C1 segment of cervical spinal cord (tissue), 14 donors: ENCODE measurements at places on chromosomes 6 and 20.

DNA sequence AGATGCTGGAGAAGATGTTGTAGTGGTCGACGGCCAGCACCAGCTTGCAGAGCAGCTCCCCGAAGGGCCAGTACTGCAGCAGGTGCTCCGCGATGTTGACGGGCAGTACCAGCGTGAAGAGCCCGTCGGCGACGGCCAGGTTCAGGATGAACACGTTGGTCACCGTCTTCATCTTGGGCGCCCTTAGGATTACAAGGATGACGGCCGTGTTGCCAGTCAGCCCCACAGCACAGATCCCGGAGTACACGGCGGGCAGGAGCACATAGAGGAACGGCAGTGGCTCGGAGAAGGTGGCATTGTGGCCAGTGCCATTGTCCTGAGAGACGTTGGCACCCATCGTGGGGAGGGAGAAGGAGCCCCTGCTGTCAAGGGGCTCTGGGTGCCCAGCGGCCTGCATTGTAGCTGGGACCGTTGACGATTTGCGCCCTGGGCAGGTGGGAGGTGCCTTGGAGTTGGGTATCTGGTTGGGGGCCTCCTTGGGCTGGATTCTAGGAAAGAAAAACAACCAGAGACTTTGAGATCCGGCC is 867 bp downstream of the NPBWR2 start:
- DNase-seq, result no peak

DNA sequence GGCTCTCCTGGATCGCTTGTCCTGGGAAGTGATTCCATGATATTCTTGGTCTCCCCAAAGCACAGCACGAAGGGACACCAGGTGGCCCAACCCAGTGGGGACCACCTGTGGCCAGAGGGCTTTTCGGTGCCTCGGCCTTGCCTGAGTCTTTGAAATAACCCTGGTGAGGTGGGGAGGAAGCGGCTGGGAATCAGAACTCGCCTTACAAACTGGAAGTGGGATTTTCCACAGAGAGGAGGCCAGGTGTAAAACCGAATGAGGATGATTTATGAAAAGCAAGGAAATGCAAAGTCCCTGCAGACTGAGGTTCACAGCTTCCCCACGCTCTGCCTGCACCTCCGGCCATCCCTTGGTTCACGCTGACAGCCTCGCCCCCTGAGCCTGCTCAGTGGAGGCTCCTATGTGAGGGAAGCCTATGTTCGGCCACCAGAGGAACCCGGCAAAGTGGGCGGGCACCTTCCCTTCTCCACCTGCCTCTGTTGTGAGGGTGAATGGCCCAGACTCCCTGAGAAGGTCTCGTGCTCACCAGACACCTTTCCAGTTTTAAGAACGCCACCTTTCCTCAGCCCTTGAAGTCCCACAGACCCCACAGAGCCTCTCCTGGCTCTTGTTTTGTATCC is 133.8 kb upstream of the CST7 start:
- DNase-seq, result no peak

GRCh38 chr6:167840526-167841179 is 13.9 kb downstream of the AFDN start:
- DNase-seq, result no peak

GRCh38 chr6:73657201-73657600 is 3.4 kb upstream of the SLC17A5 start:
- DNase-seq, result no peak

DNA sequence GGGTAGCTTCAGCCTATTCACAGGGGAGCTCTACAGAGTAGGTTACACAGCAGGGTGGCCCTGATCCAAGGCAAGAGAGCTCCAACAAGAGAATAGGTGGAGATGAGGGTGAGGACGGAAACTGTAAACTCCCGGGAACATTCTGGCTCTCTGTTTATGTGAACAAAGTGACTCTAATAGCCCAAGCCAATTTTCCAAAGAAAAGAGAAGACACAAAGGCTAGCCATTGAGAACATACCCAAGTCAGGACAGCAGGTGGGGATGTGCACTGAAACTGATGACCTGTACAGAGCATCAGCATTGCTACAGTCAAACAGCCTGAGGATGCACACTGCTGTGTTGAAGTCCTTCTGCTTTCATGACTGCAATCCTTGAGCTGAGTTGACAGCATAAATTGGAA is 136.0 kb upstream of the TOP1 start:
- DNase-seq, result no peak

GRCh38 chr20:12679447-12679846 is 329.3 kb upstream of the SPTLC3 start:
- DNase-seq, result no peak

DNA sequence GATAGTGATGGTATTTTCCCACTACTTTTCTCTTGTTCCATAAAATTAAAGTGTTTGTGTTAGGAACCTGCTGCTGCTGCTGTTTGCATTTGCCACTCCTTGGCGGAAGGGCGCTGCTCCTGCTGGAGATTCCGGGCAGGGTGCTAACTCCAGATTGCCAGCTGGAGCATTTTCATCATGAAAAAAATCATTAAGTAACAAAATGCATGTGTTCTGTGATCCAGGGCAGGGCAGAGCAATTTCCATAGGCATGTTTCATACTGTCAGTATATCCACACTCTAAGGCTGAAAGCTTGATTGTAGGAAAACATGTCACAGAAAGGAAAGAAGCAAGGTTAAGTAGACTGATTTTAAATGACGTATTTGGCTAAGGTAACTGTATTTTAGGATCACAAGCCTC is 24.0 kb downstream of the PBOV1 start:
- DNase-seq, result no peak

DNA sequence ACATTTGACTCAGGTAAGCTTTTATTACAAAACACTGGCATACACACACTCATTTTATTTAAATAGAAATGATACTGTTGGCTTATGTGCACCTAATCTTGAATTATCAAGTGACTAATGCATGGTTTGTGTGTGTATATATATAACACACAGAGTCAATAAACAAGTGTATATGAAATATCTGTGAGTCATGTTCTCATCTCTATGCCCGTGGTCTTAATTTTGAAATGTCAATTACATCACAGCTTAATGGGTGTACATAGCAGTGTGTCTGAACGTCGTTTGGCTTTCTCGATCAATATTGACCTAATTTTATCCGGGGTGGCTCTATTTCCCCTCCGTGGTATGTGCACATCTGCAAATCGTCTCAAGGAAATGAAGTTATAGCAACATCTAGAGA is 104.0 kb upstream of the ZFP64 start:
- DNase-seq, result no peak

DNA sequence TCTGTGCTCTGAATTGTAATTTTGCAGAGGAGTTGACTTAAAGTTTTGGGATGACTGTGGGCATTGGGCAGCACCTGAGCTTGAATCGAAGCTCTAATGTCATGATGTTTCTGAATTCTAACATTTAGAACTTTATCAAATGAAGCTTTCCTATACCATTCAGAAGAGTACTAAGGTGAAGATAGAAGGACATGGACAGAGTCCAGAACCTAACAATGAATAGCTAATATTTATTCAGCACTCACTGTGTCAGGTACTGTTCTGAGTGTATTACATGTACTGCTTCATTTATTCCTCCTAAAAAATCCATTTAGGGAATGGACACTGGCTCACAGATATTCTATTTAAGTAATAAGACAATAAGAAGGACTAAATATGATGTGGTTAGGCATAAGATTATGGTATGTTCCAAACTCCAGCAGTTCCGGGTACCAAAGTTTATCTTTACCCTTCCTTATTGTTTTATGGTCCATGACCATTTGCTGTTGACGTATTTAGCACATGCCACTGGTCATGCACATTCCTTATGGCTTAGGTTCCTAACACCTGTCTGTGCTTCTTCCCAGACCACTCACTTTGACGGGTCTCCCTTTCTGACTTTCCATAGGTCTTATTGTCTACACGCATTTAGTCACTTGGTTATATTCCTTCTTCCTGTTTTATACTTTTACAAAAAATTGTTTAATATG is 20.3 kb downstream of the BCKDHB start:
- DNase-seq, result no peak

- no peak for DNase-seq
Observed at GRCh38 chr20:58731192-58731591, 38.6 kb downstream of the NPEPL1 start.

GRCh38 chr20:53126185-53126584 is 154.0 kb downstream of the TSHZ2 start:
- DNase-seq, result no peak

DNA sequence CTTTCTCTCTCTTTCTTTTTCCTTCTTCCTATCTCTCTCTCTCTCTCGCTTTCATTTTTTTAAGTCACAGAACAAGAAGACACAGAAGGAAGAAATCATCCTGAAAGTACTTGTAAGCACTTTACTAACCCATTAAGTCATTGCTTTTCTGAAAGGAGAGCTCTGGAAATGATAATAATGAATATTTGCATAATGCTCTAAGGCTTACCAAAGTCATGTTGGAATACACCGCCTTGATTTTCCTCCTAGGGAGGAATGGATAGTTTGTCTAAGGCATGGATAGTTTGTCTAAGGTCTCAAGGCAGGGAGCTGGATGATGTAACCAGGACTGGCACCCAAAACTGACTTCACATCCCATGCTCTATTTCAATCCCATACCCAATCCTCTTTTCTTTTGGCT is 12.9 kb upstream of the CTCFL start:
- DNase-seq, result no peak

- no peak for DNase-seq
Observed at GRCh38 chr20:33273117-33273851, 9.7 kb upstream of the BPIFB1 start.

DNA sequence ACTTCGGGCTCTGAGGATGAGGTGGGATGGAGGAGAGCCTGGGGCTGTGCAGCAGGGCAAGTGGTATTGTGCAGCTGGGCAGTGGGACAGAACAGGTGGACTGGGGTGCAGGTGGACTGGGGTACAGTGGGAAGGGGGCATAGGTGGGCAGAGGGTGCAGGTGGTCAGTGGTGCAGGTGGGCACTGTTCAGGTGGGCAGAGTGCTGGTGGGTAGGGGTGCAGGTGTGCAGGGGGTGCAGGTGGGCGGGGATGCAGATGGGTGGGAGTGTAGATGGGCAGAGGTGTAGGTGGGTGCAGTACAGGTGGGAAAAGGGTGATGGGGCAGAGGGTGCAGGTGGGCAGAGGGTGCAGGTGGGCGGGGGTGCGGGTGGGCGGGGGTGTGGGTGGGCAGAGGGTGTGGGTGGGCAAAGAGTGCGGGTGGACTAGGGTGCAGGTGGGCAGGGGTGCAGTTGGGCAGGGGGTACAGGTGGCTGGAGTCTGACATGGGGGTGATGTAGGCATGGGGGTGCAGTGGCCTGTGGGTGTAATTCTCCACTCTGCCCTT is 20.4 kb downstream of the BHLHE23 start:
- DNase-seq, result no peak

- DNase-seq, result no peak
Observed at GRCh38 chr6:142929751-142930358, 15.1 kb downstream of the HIVEP2 start.

GRCh38 chr6:12845224-12846004 is 128.8 kb downstream of the PHACTR1 start:
- DNase-seq, result no peak

DNA sequence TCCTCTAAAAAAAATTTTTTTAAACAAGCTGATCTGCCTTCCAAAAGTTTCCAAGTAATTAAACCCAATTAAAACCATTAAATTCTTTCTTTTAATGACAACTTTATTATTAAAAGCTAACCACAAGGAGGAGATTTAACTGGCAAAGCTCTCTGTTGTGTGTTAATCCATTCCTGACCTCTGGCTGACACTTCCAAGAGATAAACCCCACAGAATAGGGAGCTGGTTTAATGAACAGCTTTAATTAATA is 230.8 kb downstream of the EYA2 start:
- no peak for DNase-seq

- no peak for DNase-seq
Observed at GRCh38 chr6:144216668-144217218, 66.4 kb downstream of the STX11 start.

GRCh38 chr6:106011476-106011875 is 74.7 kb upstream of the PRDM1 start:
- no peak for DNase-seq

DNA sequence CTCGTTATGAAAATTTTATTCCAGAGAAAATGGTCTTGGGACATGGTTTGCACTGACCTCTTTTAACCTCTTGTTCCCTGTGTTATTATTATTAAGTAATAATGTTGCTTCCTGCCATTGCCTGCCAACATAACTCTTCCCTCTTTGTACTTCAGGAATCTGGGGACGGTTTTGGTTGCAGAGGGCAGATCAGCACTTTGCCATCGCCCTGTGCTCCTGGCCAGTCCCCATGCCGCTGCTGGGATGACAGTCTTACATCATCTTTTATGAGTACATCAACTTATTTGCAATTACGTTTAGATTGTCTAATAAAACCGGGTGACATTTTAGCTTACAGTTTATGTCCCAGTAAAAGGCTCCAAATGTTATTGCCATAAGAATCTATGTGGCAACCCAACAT is 157.2 kb downstream of the CDH26 start:
- DNase-seq, result no peak

DNA sequence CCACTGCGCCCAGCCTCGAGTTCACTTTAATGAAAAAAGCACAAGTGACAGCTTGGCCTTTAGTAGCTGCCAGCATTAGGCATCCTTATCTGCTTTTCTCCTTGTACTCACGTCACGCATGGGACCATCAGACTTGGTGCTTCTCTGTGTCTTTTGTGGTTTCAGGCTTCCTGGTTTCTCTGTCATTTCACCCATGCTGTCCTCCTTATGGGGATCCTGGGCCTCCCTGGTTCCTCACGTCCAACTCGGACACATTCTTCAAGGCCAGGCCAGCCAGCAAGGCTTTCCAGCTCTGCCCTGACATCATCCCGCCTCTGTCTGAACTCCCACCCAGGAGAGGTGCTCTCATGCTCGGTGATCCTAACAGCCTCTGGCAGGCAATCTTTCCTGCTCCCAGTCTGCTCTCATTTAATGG is 83.2 kb downstream of the TIAM2 start:
- no peak for DNase-seq

DNA sequence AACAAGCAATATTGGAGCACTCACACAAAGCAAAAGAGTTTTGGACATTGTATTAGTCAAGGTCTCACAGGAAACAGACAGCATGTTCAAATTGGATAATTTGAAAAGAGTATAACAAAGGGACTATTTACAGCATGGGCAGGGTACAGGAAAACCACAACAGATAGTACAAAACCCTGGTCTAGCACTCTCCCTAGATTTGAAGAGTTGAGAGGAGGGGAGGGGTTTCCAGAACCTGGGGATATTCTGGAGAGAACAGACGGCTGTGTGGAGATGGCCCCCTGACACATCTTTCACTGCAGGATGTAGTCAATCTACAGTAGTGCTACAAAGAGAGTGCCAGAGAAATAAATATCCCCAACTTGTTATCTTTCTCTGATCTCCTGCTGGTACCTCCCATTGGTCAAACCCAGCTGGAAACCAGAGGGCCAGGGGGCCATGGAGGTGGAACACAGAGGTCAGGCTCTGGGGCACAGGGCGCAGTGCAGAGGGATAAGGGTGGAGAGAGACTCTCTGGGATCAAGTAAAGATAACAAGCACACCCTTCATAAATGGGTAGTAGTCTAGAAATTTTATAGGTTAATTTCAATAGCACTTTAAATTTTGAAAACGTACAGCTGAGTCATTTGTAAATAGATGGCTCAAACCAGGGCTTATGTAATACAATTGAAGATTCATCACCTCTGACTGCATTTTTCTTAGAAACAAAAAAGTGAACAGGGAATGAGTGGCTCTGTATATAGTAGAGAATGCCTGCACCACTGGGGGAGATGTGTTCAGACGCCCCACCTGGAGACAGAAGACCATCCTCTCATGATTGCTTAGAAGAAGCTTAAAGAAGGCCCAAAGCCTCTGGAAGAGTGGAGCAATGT is 25.7 kb downstream of the RCAN2 start:
- no peak for DNase-seq
